Activated CD8-positive, alpha-beta memory T cell treated with anti-CD3 and anti-CD28 coated beads for 4 hours (primary cell): ENCODE measurements at places on chromosomes 4 and X.

DNA sequence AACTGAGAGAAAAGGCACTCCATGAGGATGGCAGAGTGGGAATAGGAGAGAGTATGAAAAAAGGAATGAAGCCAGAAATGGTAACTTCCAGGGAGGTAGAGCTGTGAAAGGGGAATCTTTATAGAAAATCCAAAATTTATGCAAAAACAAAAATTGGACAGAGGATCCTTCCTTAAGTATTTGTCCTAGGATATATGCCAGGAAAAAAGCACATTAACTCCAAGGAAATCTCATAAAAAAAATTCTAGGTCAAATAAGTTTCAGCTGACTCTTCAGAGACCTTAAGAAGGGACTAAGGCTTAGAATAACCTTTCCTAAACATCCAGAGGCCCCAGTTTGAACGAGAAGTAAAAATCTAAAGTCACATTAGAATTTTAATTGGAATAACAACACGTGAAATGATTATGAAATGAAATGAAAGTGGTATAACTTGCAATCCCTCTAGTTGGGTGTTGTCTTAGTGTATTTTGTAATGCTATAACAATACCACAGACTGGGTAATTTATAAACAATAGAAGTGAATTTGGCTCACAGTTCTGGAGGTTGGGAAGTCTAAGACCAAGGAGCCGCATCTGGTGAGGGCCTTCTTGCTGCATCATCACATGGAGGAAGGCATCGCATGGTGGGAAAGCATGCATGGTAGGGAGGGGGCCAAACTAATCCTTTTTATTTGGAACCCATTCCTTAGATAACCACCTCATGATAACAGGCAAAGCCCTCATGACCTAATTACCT lies 145.4 kb upstream of the RXFP1 start:
- no peak for DNase-seq

DNA sequence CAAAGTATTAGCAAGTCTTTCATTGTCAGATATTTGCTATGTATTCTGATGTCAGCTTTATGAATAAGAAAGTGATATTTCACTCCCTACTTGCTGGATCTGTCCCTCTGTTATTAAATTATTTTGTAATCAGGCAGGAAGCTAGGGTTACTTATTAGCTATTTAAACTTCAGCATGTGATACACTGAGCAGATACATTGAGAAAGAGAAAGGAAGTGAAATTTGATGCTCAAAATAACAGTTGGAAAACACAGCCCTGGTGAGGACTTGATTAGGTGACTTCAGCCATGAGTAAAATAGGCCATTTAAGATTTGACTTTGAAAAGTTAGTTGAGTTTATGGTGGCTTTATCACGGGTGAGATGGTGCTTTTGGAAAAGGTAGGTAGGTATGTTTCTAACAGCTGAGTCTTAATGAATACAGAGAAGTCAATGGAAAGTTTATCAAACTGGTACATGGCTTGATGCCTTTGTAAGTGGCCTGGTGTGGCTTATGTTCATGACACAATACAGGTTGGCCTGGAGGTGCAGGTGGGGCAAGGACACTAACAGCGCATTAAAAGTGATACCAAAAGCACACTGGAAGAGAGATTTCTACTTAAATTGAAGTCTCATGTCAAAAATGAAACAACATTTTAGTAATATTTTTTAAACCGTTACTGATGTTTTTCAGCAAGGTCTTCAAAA lies 321.2 kb upstream of the SPOCK3 start:
- DNase-seq: no peak

- no peak for DNase-seq
Measured at GRCh38 chr4:120977435-120977997, 55.0 kb upstream of the PRDM5 start.

- no peak for DNase-seq
Measured at GRCh38 chrX:151742311-151742710, 7.8 kb downstream of the CNGA2 start.

DNA sequence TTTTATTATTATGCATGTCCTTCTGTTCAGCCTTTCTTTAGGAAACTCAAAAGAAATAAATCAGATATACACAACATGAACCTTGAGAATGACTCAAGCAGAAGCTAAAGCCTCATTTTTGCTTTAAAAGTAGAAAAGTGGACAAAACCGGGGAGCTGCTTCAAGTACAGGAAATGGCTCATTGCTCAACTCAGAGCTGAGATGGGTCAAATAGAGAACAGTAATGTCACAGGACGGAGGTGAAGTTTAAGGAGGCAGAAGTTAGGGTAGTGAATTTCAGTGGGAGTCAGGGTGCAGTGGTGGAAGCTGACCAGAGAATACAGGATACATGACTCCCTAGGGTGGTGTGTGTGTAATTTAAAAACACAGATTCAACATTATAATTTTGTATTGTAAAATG lies 22.2 kb downstream of the PHKA2 start:
- DNase-seq: no peak

DNA sequence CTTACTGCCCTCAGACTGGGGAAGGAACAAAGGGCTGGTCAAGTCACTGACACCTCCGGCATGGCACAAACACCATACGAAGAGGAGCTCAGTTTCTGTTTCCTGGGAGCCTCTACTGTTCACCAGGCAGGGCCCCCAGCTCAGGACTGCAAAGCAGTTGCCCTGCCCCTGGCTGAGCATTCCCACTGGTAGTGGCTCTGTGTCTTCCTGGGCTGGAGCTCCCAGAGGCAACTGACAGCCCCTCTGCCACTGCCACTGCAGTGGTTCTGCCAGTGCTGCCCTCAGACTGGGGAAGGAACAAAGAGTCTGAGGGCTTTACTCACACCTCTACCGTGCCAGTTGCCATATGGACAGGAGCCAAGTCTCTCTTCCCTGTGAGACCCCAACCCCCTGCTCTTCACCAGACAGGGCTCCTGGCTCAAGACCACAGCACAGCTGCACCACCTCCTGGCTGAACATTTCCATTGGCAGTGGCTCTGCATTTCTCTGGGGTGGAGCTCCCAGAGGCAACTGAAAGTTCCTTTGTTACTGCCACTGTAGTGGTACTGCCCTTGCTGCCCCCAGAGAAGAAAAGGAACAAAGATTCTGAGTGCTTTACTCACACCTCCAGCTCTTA lies 67.9 kb downstream of the SMARCA5 start:
- no peak for DNase-seq

DNA sequence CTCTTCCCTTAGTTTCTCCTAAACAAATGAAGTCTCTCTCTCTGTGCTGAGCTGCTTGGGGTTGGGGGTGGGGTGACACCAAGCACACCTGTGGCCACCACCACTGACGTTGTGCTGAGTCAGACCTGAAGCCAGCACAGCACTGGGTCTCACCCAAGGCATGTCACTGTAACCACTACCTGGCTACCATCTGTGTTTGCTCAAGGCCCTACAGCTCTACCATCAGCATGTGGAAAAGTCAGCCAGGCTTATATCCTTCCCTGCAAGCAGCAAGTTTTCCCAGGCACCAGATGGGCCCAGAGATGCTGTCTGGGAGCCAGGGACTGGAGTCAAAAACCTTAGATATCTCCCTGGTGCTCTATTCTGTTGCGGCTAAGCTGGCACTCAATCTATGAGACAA lies 6.9 kb downstream of the CXCL10 start:
- no peak for DNase-seq

DNA sequence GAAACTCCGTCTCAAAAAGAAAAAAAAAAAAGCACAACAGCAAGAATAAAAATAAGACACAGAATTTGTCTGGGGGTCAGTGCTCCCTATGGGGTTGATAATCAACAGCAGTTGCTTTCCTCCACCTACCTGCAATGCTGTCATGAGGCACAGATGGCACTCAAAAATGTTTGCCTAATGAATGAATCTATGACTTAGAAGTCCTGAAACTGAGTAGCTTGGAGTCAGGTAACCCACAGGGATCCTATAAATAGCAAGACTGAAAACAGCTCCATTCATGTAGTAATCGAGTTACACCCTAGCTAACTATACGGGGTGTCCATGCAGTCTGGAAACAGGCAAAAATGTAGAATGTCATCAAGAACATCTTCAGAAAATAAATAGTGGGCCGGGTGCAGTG lies 19.8 kb upstream of the DDX3X start:
- no peak for DNase-seq

DNA sequence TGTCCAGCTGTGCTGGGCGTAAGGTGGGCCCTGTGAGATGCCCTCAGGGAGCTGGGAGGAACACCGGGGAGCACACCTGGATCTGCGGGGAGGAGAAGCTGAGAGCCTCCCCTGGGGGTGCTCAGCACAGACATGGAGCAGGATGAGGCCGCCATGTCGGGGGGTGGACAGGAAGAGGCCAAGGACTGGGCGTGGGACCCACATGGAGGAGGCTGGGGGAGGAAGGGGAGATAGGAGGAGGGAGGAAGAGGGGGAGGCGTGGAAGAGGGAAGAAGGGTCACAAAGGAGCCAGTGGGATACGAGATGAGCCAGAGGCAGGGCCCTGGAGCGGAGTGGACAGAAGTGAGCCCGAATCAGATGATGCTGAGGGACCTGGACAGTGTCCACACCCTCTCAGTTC lies 66.3 kb downstream of the ZFYVE28 start:
- DNase-seq: no peak

DNA sequence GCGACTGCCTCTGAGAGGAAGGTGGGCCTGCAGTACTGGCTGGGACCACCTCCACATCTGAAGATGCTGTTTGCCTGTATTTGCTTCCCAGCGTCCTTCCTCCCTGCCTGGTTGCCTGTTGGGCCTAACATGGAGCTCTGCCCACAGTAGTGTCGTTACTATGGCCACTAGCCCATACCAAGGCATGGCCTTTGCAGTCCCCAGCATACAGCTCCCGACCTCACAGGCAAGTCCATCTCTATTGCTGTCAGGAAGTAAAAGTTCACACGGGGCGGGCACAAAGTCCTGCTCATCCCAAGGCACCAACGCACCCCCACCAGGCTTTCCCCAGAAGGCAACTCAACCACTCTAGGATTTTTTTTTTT lies 71.6 kb downstream of the MAML3 start:
- DNase-seq: no peak

DNA sequence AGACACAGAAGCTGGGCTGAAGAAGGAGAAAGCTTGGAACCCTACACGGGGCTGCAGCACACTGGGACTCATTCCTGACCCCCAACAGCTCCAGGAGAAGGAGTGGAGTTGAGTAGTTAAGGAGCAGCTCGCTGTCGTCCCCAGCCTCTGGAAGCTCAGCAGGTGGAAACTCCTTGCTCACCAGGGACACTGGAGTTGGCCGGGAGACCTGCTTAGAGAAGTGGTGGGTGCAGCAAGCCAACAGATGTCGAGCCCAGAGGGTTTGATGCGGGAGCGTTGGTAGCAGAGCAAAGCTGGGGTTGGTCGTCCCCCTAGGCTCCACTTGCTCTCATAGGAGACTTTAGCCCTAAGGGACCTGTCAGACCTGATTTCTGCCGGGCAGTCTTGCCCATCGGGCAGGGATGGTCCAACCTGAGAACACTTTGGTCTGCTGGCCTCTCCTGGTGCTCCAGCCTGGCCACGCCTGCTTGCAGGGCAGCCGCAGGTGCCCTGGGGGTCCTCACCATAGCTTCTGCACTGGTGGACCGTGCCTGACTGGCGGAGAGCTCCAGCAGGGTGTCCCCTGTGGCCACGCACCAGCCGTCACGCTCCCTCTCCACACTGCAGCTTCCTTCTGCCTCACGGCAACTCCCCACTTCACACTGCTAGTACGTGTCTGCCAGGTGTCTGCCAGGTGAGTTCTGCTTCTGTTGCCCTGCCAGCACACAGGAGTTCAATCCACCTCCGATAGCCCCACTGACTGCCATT lies 353.7 kb downstream of the GASK1B start:
- DNase-seq: no peak

- DNase-seq: no peak
Measured at GRCh38 chr4:113411496-113411938, 350.0 kb downstream of the CAMK2D start.

- DNase-seq: no peak
Measured at GRCh38 chr4:148270630-148271029, 171.6 kb downstream of the NR3C2 start.

GRCh38 chr4:177451108-177451500 lies 8.9 kb upstream of the AGA start:
- DNase-seq: no peak

- no peak for DNase-seq
Measured at GRCh38 chr4:142548491-142548890, 297.6 kb downstream of the INPP4B start.

- no peak for DNase-seq
Measured at GRCh38 chr4:20253735-20254409, 2.2 kb downstream of the SLIT2 start.

GRCh38 chr4:25088093-25088952 lies 57.6 kb upstream of the LGI2 start:
- no peak for DNase-seq

- no peak for DNase-seq
Measured at GRCh38 chr4:152106781-152107321, 346.0 kb upstream of the GATB start.

DNA sequence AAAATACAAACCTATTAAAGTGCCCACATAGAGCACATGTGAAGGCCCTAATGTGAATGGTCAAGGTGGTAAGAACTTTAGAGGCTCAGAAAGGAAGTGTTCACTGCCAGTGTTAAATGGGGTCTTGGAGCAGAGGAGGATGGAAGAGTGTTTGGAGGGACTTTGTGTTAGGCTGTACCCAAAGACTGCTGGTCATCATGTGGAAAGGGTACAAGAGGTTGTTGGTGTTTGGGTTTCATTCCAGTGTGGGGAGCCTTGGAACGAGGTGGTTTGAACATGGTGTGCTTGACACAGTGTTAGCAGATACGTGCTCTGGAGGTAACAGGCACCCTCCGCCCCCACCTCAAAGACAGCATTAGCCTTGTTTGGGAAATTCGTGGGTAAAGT lies 73.1 kb downstream of the RAPGEF2 start:
- DNase-seq: no peak

DNA sequence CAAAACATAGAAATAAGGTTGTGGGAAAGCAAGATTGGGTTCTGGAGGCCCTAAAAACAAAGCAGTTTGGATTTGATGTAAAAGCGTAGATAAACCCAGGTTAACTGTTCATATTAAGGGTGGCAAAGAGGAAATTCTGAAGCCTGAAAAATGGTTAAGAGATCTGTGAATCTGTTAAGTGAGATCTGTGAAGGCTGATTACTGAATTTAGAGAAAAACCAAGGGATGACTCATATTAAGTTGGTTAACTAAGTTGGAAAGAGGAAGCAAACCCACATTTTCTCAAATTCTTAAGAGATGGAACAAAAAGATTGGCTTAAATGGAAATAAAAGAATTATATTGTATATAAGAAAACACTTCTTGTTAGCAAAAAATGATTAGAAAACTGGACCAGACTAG lies 22.8 kb downstream of the GPAT3 start:
- DNase-seq: no peak

DNA sequence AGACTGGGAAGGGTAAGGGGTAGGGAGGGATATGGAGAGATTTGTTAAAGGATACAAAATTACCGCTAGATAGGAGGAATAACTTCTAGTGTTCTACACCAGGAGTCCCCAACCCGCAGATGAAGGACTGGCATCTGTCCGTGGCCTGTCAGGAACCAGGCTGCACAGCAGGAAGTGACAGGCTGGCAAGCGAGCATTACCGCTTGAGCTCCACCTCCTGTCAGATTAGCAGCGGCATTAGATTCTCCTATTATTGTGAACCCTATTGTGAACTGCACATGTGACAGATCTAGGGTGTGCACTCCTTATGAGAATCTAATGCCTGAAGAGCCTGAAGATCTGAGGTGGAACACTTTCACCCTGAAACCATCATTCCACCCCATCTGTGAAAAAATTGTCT lies 27.9 kb upstream of the BBS7 start:
- DNase-seq: no peak

GRCh38 chrX:16160729-16161128 lies 6.6 kb upstream of the MAGEB17 start:
- DNase-seq: no peak
